Stimulated activated CD8-positive, alpha-beta memory T cell treated with anti-CD3 and anti-CD28 coated beads, Interleukin-2, amount 100 ng/mL, for 1 hour (primary cell): ENCODE measurements at places on chromosomes 5 and 9.

DNA sequence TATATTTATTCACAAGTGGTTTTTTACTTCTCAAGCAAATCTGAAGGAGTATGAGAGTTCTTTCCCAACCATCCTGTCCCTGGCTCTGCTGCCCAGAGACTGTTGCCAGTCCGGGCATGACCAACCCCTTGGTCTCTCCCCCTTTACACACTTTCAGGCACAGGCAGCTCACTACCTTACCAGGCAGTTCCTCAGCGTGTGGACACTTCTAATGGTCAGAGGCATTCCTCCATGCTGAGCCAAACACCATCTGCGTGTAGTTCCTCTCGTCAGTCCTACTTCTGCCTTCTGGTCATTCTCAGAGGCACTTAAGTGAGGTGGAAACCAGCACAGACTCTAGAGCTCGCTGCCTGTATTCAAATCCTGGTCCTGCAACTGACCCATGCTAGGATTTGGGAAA, 56.1 kb downstream of the TSTD2 start:
- no peak for DNase-seq

DNA sequence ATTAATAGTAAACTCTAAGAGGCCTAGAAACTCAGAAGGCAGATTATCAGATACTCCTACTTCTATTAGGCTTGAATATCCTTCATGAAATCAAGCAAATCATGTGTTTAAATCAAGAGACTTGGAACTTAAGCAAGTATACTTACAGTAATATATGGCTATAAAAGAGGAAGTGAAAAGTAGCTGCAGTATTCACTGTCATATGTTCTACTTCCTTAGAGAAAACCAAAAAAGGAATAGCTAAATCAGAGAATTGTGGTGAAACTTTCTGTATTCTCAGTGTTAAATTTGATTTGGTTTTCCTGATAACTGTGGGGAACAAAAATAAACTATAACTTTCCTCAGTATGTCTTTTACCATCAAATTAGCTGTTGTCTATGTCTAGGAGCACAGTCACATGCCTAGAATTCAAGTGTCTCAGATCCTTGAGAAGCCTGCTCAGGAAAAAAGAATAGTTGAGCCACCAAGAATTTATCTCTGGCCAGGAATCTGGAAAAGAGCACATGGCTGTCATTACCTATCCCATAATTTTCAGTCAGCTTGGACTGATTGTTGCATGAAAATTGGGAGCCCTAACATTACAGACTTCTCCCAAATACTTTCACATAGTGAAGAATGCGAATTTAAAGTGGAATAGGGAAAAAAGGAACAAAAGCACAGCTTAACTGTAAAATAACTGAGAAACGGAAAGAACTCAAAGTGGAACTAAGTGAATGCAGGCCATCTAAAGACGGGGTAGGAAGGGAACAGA, 1.7 kb downstream of the FKBP15 start:
- DNase-seq: no peak

DNA sequence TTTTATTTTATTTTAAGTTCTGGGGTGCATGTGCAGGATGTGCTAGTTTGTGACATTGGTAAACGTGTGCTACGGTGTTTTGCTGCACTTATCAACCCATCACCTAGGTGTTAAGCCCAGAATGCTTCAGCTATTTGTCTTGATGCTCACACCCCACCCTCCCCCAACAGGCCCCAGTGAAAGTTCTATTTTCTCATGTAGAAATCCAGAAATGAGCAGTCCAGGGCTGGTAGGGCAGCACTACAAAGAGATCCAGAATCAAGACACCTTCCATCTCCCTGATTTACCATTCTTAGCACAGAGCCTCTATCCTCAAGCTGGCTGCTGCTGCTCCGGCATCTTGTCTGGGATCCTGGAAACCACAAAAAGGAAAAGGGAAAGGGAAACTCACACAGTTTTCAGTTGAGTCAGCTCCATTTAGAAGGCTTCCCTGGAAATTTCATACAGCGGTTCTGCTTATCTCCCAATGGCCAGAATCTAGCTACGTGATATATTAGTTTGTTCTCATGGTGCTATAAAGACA, 85.4 kb upstream of the SMARCA2 start:
- no peak for DNase-seq

DNA sequence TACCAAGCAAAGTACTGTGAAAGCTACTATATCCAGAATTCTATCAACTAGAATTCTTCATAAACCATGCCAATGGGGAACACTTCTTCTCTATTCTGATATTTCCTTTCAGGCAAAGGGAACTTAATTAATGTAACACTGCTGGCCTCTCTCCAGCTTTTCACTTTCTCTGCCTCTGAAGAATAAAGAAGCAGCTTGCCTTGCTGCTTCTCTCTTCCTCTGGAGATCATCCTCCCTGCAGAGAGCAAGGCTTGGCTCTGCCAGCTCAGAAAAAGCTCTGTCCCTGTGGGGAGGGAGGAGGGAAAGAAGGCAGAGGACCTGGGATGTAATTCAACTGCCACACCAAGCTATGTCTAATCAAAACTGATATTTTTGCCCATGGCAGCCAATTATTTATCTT, 6.5 kb downstream of the CTNND2 start:
- no peak for DNase-seq

GRCh38 chr9:131709771-131710431, 30.0 kb downstream of the RAPGEF1 start:
- DNase-seq: no peak

- DNase-seq: no peak
Observed at GRCh38 chr5:160376416-160376815, 6.0 kb upstream of the C1QTNF2 start.

DNA sequence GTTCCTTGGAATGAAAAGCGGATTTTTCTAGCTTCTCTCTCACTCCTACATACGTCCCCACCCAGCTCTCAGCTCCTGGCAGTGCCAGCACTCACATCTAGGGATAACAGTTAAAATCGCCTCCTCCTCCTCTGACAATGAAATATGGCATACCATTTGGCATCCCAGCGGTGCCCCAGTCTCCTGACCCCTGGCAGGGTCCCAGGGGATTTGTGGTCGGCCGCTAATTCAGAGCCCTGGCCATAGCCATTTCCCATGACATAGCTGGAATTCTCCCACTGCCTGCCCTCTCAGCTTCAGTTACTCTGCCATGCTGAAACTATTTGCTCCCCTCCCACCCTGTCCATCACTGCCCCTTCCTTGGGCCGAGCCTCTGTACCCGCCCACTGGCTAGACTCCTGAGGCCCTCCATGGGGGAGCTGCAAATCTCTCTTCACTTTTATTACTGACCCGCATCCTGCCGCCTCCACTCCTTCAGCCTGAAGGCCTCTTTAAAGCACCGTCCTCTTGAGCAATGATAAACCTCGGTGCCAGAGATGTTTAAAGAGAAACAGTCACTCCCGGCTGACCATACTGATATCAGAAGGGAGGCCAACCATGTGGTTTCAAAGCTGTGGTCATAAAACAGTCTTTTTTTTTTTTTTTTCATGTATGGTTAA, 139.8 kb downstream of the SLIT3 start:
- no peak for DNase-seq

DNA sequence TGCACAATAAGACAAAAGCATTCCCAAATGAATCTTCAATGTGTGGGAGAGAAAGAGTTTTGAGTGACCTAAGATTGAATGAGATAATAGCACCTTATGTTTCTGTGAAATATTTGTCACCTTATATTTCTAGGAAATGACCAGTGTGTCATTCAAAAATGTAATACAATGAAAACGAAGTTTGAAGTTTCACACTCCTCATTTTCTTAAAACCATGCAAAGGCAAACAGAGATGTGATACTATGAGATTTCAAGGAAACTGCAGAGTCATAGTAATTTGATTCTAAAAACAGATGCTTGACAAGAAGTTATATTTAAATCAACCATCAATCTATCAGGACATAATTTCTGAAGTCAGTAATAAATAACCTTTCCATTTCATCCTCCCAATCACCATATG, 13.6 kb upstream of the ABCA1 start:
- no peak for DNase-seq

- no peak for DNase-seq
Observed at GRCh38 chr5:17817990-17818389, 183.7 kb downstream of the TAF11L14 start.

DNA sequence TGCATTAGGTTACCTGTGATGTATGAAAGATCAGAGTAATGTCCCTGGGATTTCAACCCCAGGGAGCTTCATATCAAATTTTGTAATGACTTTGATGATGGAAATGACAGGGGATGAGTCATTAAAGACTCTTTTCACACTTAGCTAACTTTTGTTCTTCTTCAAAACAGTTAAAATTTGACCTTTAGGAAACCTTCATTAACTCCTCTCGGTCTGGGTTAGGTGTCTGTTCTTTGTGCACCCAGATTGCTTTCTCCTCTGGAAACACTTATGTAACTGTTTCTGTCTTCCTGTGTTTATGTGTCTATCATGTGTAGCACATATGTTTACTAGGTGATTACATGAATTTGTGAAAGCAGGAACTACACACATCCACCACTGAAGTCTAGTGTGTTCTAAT, 1.6 kb downstream of the SRFBP1 start:
- no peak for DNase-seq

DNA sequence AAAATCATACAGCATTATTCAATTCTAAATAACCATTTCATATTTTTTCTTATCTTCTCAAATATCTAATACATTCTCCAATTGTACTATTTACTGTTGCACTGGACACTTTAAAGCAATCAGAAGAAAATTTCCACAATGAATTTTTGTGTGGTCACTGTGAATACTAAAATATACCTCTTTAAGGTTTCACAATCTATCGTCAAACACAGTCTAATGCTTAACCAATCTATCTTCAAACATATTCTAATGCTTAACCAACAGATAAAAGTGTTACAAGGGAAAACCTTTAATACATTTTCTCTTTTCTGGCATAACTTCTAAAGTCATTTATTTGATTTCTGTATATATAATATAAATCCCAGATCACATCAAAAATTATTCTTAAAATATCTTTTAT, 2035.5 kb upstream of the CDH6 start:
- no peak for DNase-seq

DNA sequence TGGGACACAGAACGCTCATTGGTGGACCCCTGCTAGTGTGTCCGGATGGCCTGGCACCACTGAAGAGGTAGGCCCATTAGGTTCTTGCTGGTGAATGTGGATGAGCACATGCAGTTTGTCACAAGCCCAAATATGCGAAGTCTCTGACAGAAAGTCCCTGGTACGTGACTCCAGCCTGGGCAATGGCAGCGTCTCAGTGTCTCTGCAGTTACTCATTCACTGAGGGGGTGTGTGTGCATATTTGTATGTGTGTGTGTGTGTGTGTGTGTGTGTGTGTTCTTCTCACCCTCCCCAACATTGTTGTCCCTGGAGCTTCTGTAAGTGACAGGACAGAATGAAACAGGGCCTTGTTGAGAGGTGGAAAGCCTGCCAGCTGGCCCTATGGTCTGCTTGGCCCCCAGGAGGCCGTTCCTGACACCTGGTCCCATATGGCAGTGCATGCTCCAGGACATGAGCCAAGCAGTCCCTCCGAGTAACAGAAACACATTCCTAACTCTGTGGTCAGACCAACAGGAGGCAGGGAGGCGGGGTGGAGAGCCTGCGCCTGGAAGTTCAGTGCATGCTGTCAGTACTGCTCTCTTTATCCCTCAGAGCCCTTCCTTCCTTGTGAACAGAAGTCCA, 169.9 kb downstream of the SLC28A3 start:
- DNase-seq: no peak

- DNase-seq: no peak
Observed at GRCh38 chr5:130724658-130725057, 440.4 kb downstream of the HINT1 start.

GRCh38 chr5:67350618-67351201, 154.1 kb upstream of the CD180 start:
- no peak for DNase-seq

DNA sequence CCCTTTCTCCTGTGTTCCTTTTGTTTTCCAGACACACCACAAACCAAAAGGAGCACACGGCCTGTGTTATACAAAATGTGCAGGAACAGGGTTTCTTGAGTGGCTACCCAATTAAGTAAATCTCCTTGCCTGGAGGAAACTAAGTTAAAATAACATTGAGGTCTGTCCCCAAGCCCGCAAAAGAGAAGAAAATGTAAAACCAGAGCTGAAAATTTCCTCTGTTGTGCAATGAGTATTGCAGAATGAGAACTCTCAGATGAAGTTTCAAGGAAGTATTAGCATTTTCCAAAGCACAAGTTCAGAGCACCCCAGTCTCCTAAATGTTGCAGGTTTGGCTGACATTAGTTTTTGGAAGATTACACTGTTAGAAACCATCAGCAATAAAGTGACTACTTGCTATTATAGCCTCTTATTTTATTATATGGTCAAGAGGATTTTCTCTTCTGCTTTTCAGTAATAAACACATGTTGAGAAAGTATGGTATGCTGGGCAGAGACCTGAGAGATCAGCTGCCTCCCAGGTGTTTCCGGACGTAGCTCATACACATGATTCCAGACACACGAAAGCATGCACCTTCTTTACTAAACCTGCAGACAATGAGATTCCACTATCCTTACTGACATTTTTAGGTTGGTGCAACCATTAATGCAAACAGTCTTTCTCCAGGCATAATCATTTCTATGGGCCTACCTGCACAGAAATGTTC, 161.3 kb downstream of the SNCAIP start:
- no peak for DNase-seq
